Effector memory CD4-positive, alpha-beta T cell (primary cell): ENCODE measurements at places on chromosomes 12 and 14.

DNA sequence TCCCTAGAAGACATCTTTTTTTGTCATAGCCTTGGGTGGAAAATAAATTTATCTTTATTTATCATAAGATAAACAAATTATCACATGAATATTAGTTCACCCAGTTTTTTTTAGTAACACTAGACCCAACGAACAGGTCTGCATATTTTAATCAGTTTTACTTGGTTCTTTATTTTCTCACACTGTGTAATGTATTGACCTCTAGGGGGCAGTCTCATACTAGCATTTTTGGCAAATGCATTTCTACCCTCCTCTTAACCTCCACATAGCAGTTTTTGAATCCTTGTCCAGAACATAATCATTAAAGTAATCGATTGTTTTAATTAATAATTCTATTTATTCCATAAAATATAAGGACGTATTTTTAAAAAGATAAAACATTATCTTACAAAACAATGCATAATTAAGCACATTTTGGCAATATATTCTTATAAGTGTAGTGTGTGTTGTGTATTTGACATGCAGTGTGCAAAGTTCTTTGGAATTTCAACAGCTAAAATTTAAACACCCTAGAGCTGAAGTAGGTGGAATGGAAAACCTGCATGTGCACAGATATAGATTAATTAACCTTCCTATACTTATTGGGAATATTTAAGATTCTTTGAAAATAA, 31.6 kb upstream of the PTPRQ start:
- no peak for DNase-seq

GRCh38 chr12:53200458-53201176, 6.4 kb downstream of the ITGB7 start:
- DNase-seq = no peak

DNA sequence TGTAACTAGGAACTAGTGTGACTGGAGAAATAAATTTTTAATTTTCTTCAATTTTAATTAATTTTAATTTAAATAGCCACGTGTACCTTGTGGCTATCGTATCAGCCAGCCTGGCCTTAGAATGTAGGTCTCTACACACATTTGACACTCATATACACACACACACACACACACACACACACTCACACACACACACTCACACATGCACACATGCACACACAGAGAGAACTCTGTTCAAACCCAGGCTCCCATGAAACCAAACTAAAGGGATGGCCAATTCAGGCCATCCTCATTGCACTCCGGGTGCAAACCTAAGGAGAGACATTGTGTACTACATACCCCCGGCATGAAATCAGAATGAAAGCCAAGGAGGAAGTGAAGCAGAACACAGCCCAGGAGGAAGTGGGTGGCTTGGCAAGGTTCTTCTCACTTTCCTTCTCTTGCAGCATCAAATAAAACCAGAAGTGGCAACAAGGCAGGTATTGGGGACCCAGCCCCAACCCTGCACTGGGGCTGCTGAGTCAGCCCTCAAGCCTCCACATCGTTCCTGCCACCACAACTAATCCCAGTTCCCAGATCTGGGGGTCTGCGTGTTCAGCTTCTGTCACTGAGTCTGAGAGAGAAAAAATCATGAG, 26.2 kb upstream of the CHPT1 start:
- DNase-seq = no peak

DNA sequence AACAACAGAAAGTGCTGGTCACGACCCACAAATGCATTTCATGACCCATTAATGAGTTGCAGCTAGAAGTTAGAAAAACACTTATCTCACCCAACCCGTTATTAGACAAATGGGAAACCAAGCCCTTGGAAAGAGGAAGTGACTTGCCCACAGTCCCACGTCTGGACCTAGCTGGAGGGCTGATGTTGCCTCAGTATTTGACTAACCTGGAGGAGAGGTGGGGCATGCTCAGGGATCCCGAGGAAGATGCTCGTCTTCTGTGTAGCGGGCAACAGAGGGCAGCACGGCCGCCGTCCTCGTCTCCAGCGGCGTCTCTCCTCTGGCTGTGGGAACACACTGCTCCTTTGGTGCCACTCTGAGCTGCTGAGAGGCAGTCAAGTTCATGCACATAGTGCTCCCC, 12.7 kb downstream of the CCND2 start:
- DNase-seq = no peak

DNA sequence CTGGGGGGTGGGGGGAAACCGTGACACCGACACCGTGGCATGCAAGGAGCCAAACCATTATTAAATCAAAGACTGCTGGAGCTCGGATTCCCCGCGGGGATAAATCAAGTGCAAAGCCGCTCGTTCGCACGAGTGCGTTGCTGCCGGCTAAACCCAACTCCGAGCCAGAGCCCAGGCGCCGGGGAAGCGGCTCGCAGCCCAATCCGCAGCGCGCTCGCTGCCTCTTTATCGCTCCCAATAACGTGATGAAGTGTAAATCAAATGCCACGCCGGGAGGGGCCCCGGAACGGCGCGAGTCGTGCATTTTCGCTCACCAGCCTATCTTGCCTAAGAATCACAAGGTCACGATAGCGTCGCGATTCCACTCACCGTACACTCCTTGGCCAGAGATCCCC, 1.3 kb downstream of the MDGA2 start:
- no peak for DNase-seq

GRCh38 chr12:119589634-119590033, 3.9 kb upstream of the TMEM233 start:
- DNase-seq = no peak

DNA sequence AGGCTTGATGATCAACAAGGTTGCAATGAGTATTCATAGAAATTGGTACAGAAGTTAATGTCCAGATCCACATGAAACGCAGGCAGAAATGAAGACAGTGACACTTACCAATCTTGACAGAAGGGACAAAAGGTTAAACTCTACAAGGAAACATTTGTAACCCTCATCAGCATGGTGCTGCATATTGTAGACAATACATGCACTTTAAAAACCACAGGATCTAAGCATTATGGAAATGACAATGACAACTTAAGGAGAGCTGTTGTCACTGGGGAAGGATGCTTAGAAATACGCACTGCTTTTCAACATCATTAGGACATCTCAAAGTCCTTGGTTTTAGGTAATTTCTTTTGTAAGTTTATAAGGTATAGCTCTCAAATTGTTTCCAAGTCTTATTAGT, 130.6 kb downstream of the ATP23 start:
- no peak for DNase-seq

DNA sequence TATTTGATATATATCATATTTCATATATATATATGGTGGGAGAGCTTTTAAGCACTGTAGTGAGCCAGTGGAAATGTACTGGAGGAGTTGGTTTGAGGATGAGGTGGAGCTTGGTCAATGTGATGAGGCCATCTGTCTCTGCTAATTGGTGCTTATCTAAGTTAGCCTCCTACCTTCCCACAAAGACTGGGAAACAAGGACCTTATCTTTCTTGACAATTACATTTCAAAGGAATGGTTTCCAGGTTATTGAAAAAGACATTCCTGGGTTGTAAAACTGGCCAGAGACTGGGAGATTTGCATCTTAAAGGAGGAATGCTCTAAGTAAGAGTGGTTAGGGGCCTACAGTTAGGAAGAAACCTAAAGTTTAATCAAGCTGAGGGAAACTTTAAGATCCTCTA, 212.8 kb upstream of the SYT1 start:
- DNase-seq = no peak

DNA sequence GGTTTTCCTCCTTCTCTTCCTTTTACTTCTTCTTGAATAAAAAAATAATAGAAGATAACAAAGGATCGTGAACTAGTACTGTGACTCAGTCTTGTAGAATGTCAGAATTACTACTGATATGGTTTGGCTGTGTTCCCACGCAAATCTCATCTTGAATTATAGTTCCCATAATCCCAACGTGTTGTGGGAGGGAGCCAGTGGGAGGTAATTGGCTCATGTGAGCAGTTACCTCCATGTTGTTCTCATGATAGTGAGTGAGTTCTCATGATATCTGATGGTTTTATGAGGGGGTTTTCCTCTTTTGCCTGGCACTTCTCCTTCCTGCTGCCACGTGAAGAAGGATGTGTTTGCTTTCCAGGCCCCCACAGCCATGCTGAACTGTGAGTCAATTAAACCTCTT, 549.6 kb downstream of the DIO2 start:
- no peak for DNase-seq

GRCh38 chr14:99564256-99564925, 39.6 kb downstream of the CCDC85C start:
- no peak for DNase-seq

DNA sequence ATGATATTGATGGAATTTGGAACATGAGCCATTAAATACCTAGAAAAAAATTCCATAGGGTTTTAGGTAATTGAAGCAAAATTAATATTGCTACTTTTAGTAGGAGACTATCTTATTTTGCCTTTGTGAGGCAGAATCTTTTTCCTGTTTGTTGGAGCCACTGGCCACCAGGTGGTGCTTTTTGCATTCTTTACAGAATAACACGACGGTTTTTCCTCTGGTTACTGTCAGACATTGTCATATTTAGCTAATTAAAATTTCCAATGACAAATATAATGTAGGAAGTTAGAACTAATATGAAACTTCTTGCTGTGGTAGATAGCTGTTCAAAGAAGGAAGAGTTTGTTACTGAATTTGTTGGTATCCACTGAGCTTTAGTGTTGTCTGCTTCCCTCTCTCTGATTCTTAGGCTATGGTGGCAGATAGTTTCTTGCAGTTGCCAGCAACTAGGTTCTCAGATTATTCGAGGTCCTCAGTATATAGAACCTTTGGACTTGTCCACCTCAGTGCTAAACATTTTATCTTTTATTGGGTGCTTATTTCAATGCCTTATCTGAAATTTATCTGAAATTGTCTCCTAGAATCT, 25.7 kb downstream of the RAB21 start:
- DNase-seq = no peak

- no peak for DNase-seq
These were observed 55.9 kb downstream of the DYNC1H1 start for GRCh38 chr14:102020058-102020971.

GRCh38 chr12:3274664-3275063, 197.5 kb downstream of the TSPAN9 start:
- DNase-seq = no peak

GRCh38 chr12:124774054-124774461, 89.6 kb downstream of the SCARB1 start:
- no peak for DNase-seq

DNA sequence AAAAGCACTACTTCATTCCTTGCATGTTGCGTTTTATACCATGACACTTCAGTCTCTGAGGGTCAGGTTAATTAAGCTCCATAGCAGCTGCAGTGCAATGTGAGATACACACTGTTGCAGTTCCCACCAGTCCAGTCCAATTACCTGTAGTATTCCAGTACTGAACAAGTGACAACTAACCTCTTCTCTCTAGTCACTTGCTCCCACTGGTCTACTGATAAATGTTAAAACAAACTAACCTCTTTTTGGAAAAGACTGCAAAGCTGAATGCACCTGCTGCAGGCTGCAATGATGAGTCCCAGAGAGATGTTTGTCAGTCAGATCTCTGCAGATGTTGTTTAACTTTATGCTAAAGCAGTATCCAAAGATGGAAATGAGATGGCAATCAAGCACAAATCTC, 7.9 kb downstream of the NOVA1 start:
- no peak for DNase-seq
